ENCODE measurements at places on chromosomes 13 and 19.

DNA sequence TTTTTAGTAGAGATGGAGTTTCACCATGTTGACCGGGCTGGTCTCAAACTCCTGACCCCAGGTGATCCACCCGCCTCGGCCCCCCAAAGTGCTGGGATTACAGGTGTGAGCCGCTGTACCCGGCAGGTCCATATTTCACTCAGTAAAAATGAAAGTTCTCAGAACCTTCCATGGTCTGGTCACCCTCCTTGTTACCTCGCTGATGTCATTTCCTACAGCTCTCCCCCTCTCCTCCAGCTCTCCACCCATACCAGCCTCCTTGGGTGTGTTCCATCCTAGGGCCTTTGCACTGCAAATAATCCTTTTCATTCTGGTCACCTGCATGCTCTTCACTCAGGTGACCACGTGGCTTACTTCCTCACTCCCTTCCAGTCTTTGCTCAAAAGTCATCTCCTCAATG is 78.2 kb upstream of the TNFSF11 start:
- DNase-seq: no peak

DNA sequence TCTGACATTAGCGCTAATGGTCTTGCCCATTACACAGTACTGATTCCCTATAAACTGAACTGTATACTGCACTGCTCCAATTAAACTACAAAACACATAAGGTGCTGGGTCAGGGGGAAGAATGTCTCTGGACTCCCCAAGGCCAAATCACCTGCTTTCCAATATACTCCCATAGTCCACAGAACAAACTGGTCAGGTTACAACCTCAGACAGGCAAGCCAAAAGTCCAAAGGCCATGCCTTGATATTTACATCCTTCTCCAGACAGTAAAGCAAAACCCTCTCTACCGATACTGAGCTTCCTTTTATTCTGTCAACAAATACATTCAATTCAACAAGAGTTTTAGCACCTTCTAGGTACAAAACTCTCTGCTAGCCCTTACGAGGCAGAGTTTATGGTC is 8.9 kb downstream of the ZNF541 start:
- DNase-seq: no peak

- DNase-seq: no peak
Observed at GRCh38 chr13:113411216-113412023, 41.9 kb downstream of the ADPRHL1 start.

- no peak for DNase-seq
Observed at GRCh38 chr19:31089681-31090080, 259.6 kb downstream of the TSHZ3 start.

DNA sequence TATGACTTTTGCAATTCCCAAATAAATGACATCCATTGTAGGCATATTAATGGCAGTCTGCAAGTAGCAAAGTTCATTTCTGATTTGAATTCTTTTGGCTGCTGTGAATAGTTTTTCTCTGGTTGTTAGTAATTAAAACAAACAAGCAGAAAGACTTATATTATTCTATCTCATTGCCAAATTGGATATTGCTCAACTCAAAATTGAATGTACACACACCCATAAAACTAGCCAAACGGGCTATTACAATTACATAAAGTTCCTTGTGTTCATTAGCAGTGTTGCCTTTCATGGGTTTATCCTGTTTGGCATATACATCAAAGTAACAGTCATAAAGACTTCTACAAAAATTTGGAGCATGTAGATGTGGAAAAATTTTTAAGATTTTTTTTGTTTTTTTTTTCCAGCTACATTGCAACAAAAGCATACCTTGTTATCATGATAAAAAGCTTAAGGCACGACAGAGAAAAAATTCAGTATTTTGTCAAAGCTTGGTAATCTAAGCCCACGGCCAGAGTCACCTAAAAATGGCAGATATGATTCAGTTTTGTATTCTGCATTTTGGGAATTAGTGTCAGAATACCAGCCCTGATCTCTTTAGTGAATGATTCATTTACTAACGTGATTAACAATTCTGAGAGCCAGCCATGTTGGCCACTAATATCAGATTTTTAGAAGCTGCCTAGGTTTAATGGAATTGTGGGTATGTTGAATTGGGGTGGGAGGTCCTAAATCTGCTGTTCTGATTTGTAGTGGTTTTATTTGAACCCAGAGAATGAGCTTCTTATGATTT is 108.4 kb downstream of the KLF5 start:
- no peak for DNase-seq

DNA sequence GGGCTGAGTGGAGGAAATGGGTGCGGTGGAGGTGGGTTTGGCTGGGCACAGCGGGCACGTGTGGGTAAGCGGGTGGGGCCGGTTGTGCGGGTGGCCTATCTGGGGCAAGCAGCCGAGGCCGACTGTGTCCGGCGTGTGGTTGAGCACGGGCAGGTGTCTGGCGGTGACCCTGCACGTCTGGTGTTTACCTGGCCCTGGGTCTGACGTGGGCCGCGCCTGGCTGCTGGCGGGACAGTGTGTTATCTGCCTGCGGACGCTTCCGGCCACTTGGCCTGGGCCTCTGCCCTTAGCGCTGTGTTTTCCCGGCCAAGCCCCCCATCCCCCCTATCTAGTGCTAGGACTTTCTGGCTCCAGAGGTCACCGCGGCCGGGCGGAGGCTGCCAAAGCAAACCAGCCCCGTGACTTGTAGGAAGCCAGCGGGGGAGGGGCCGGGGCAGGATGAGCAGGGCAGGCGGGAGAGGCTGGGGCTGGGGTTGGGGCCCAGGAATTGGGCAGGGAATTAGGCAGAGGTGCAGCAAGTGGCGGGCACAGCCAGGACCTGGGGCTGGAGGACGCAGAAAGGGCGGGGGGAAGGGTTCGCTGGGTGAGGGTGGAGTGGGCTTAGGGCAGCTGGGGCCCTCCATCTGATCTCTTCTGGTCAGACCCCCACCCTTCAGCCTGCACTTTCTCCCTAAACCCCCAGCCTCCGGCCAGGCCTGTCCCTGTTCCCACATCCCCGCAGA is 534 bp upstream of the HPN start:
- no peak for DNase-seq

DNA sequence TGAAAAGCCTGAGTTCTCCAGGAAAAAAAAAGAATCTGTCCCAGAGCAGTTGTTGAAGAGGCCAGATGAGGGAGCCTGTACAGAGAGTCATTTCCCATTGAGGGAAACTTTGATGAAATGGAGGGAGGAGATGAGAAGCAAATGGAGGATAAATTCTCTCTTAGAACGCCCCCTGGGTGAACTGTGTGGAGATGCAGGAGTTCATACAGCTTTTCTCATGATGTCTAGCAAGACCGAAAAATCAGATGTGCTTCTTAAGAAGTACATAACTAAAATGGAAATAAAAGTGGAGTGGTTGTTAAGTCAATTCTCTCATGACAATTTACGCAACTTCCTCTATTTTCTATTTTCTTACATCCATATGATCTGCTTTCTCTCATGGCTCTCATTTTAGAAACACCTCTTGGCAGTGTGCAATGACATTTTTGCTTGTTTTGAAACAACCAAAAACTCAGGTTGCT is 1263.1 kb downstream of the PCDH9 start:
- no peak for DNase-seq

- no peak for DNase-seq
Observed at GRCh38 chr19:53947624-53948023, 15.1 kb upstream of the CACNG8 start.

DNA sequence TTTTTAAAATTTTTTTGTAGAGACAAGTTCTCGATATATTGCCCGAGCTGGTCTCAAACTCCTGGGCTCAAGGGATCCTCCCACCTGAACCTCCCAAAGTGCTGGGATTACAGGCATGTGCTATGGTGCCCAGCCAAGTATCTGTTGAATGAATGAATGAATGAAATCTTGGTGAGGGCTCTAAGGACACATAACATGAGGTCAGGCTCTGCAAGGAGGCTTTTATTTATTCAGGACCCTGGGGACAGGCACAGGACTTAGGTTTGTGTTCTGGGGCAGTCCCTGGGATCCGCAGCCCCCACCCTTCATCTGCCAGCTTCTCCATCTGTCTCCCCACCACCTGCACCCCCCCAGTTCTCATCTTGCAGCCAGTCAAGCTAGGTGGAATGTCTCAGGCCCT is 4.6 kb downstream of the PTGIR start:
- no peak for DNase-seq

DNA sequence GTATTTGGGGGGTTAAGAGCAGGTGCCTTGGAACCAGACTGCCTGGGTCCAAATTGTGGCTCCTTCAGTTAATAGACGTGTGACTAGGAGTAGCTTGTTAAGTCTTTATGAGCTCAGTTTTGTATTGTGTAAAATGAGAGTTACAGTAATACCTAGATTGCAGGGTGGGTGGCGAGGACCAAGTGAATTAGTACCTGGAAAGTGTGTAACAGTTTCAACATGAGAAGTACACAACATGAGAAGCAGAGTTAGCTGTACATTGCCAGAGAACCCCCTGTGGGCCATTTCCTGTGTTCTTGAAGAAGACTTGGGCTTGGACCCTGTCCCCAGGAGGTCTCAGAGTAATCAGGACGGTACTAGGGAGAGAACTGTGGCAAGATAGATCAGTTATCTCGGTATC is 36.8 kb downstream of the PPP2R1A start:
- no peak for DNase-seq

GRCh38 chr19:17543986-17544385 is 11.5 kb upstream of the COLGALT1 start:
- DNase-seq: no peak

GRCh38 chr19:44813070-44813840 is 4.4 kb downstream of the BCAM start:
- DNase-seq: no peak

DNA sequence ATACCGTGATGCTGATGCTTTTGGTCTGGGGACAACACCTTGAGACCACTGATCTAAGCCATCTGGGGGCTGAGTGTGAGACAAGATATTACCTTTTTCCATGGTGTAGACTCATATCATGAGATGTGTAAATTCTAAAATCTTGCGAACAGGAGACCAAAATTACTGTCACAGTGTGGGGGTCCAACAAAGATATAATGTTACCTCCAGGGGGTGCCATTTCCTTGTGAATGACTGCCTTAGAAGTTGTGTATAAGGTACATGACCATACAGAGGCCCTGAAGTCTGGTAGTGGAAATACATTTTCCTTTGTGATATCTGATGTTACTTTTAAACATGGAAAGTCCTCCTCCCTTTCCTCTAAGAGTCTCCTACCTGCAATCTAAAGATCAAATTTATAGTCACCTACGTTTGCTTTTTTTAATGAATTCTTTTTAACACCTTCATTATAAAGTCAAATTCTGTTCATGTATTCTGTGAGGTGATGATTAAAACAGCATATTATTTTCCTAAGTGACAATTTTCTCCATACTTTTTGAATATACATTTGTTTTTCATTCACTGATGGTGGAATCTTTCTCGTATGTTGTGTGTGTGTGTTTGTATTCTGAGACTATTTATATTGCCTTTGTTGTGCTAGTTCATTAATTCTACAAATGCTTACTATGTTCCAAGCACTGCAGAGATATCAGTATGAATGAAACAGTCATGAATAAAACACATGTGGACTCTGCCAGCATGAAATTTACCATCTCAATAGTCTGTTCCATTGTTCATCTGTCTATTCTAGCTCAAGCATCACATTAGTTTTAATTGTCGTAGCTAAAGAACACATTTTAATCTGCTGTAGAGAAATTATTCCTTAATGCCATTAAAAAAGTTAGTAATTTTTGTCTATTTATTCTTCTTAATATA is 113.7 kb downstream of the RFC3 start:
- DNase-seq: no peak

DNA sequence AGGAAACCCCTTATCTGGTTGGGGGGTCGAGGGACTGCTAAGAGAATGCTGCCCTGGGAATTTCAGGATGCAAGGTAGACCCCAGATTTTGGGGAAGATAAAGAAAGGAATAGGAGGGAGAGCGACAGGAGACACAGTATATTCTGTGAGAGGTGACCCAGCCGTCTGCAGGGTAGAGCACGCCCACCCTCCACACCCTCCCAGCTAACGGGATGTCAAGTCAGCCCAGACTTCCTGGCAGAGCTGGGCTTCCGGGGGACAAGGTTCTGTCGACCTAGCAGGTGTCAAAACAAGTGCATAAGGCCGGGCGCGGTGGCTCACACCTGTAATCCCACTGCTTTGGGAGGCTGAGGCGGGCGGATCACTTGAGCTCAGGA is 695 bp upstream of the PRR36 start:
- no peak for DNase-seq

DNA sequence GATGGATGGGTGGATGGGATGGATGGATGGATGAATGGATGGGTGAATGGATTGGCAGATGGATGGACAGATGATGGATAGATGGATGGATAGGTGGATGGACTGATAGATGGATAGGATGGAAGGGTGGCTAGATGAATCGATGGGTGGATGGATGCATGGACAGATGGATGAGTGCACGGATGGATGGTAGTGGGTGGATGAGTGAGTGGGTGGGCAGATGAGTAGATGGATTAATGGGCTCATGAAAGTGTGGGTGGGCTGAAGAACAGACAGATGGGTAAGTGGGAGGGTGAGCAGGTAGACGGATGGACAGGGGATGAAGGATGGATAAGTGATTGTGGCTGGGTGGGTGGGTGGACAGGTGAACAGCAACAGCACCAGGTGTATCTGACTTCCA is 5.7 kb downstream of the SEMA6B start:
- DNase-seq: no peak

- no peak for DNase-seq
Observed at GRCh38 chr19:33285441-33285927, 16.9 kb downstream of the CEBPA start.

DNA sequence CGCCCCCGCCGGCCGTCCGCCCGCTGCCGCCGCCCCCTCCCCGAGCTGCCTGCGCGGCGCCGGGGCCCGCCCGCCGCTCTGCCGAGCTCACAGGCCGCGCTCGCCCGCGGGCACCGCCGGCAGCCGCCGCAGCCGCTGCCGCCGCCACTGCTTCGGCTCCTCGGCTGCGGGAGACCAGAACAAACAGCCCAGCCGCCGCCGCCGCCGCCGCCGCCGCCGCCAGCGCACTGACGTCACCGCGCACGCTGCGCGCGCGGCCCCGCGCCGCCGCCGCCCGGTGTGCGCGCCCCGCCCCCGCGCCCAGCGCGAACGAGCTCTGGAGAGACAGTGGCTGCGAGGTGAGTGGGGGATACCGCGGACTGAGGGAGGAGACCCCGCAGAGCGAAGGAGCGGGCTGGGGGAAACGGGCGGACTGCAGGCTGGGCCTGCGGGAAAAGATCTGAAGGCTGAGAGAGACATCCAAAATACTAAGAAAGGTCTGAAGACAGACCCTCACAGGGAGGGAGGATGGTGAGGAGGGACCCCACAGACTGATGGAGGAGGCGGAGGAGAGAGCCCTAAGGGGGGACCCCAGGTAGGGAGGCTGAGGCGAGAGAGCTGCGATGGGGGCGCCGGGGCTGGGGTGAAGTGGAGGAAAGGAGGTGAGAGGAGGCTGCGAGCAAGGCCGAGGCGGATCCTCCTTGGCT is at the start of gene BRD4:
BRD4 (minus strand) TSS at position 229 of the 686 bp plus-strand sequence. CDS start 59,440 bp downstream, outside the sequence.
- peak; percentile 83 for DNase-seq

- no peak for DNase-seq
Observed at GRCh38 chr13:45352031-45352430, 11.0 kb upstream of the TPT1 start.

- no peak for DNase-seq
Observed at GRCh38 chr19:39194832-39195542, 1.8 kb upstream of the NCCRP1 start.

DNA sequence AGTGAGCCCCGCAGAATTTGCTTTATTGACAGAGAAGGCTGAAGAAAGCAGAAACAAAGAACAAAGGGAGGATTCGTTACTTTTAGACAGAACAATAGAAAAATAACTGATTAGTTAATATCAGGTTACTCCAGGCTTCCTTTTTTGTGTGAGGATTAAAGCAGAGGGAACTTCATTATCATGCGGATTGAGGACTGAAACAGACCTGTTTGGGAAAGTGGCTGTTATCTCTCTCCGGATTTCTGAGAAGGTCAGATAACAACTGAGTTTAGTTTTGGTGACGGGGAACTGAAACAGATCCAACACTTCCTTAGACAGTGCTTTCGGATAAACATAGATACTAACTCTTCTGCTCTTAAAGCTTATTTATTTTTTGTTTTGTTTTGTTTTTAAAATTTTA is 246.4 kb upstream of the ZNF507 start:
- no peak for DNase-seq

Data from activated T-cell treated with anti-CD3 and anti-CD28 coated beads, Interleukin-2, amount 50 U/mL, for 1 hour (primary cell).